ENCODE measurements at places on chromosomes 2 and 18.

DNA sequence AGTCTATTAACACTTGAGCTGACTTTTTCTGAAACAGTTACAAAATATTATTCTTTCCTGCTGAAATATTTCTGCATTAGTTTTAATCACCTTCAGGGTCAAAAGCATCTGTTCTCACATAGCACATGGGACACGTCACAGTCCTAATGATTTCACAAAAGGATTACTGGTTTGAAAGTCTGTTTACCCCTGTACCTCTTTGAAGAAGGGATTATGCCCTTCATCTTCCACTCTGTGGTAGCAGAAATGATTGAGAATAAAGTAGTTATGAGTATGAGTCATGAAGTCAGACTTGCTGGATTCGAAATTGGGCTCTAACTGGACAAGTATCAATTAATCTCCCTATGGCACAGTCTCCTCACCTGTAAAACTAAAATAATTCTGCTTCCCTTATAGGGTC, 121.2 kb downstream of the SATB2 start:
- no peak for DNase-seq

DNA sequence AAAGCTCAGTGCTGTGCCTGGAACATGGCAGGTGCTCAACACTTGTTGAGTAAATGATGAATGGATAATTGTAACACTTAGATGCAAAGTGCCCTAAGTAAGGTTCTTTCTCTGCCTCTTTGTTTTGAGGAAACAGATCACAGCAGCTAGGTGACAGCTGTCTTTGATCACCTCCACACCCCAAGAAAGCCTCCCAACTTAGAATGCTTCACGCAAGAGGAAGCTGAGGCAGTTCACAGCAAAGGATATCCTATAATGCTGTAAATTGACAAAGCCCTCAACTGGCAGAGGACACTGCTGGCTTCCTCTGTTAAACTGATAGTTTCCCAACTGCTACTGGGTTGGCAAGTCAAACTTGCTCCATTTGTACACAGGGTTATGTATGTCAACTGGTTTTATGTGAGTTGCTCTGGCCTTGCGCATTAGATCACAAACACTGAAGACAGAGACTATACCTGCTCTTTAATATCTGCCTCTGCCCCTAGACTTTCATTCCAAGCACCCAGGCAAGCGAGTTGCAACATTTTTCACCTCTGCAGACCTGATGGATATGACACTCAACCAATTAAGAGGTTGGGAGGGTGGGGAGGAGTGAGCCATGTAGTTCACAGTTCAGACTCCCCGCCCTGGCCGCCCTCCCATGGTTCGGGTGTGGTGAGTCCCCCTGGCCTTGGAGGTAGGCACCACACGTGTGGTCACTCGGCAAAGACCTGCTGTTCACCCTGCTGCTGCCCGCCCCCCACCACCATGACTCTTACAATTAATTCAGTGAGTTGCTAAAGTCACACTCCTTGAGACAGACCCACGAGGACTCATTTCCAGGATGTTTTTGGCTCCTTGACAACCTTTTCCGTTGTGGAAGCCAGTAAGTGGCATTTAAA, 4.8 kb upstream of the MALL start:
- no peak for DNase-seq

DNA sequence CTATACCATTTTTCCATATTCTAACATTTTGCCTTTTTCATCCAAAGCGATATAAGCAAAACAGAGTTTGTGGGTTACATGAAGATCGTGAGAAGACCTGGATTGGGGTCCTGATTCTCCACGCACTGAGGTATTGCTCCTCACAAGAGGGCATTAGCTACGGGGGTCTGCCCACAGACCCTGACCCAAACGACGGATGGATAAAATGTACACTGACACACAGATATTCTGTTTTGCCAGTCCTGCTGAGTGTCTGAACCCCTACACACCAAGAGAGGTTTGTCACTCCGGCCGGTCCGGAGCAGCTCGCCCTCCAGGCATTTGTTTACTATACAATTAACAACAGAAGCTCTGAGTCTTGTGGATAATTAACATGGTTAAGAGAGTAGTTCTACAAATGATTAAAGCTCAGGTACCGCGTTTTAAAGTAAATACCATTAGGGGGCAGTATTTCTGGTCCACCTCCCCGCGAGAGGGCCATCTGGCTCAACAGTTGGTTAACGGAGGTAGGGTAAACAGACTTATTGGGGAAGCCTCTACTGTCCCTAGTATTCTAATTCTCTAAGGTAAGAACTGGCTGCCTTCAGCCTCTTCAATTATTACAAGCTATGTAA, 28.4 kb downstream of the SCYGR8 start:
- DNase-seq, result no peak

DNA sequence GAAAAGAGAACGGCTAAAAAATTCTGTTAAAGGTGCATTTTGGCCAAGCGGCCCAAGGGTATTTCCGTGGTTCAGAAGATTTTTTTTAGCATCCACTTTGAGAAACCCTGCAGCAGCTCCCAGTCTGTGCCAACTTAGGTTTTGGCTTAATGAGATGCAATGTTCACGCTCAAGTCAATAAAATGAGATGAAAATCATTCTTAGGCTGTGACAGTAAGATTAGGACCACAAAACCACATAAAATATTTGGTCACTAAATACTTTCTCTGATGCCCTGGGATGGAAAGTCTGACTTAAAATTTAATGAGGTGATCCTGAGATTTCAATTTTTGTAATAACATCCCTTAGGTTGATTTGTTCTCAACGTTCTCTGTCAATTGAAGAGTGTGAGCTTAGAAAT, 74.2 kb upstream of the FHL2 start:
- DNase-seq, result no peak

DNA sequence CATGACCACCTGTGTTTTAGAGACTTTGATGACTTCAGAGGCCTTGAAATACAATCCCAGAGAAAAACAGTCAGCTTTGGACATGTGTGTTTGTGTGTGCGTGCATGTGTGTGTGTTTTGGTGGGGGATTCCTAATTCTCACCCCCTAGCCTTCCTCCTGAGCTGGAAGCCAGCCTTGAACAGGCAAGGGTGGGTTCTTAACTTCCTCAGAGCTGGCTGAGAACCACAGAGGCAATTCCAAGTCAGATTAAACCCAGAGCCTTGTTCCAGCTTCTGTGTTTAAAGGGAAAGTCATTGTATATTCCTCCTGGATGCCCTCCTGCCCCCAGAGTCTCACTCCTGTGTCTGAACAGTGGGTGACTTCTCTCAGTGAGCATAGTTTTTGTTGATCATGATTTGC, 45.2 kb upstream of the MGAT4A start:
- no peak for DNase-seq

DNA sequence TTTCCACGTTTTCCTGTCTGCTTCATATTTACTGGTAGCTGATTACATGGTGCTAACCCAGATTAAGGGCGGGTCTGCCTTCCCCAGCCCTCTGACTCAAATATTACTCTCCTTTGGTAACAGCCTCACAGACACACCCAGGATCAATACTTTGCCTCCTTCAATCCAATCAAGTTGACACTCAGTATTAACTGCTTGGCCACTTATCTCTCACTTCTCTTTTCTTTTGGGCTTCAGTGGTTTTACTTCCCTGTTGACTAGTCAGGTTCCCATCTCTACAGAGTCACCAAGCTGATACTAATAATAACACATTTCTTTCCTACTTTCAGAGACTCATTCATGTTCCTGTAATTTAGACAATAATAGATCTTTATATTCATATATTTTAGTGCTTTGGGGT, 302.2 kb upstream of the MAP2 start:
- DNase-seq, result no peak

DNA sequence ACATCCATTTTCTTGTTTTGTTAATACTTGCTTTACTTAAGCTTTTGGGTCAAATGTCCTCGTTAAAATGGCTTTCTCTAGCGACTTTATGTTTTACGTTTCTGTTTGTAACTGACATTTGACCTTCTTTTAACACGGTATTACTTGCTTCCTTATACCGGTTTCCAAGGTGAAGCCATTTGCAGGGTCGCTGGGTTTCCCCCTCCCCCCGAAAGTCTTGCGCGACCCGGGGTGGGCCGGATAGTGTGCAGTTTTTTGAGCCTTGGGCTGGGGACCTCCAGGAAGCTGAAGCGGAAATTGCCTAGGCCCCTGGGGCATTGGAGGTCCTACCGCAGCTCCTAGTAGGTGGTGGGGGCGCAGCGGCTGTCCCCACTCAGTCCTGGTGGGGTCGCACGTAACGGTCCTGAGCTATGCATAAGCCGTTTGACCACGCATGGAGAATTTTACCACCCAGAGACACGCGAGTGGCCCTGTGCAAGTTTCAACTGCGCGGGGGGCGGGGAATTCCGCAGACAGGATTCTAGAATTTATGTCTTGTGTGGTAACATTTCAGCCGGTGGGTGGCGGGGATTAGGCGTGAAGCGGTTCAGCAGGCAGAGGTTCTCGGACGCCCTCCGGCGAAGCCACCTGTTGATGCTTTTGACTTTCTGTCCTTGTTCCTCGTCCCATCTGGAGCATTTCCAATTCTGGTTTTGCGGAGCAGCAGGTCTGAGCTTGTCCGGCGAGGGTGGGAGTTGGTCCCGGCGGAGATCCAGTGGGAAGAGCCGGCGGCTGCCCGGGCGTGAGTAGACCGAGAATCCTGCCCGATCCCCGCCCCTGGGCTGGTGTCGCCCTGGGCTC, 2.4 kb downstream of the CFLAR start:
- DNase-seq, result peak; percentile 45

GRCh38 chr2:129009555-129010146, 691.0 kb upstream of the HS6ST1 start:
- no peak for DNase-seq

GRCh38 chr2:31318361-31319336, 84.7 kb downstream of the EHD3 start:
- DNase-seq, result no peak

DNA sequence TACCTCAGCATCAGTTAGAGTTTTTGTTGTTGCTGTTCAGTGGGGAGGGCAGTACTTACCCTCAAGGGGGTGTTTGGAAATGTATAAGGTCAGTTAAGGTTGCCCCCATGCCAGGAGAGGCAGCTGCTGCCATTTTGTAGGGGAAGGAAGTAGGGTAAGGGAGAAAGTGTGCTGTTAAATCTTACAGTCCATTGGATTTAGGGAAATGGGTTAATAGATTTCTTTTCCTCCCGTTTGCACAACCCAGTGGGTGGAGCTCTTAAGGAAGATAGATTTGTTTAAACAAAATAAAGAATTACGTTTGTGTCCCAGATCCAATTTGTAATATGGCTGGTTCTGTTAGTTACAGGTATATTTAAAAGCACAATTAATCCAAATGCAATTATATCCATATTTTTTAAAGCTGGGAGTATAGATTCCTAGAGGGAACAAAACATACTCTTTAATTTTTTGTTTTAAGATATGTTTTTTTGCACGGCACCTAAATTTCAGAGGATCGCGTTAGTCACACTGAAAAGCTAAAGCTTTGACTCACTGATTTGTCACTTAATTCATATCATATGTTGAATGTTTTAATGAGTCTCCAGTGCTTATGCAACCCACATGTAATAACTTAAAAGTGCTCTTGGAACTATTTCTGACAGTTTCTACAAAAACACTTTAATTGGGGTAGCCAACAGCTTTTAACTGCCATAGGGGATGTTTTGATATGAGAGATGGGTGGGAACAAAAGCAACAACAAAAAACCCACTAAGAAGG, 9.0 kb upstream of the CWC22 start:
- DNase-seq, result no peak

DNA sequence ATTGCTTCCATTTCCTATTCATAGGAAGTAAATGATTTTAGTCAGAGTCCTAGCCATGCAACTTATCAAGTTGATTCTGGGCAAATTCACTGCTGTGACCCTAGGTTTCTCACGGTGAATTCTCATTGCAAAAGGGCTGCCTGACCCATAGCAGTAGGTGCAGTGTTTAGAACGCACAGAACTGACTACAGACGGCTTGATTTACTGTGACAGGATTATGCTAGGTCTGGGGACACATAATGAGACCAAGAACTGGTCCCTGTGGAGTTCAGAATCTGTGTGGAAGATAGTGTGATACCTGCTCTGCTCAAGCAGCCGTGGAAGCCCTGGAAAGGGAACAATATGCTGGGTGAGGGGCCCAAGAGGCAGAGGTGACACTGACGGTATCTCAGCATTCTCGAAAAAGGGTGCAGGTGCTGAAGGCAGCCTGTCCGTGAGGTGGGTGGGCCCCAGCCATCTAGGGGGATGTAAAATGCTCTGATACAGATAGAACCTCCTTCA, 46.4 kb downstream of the ABCG8 start:
- DNase-seq, result no peak

DNA sequence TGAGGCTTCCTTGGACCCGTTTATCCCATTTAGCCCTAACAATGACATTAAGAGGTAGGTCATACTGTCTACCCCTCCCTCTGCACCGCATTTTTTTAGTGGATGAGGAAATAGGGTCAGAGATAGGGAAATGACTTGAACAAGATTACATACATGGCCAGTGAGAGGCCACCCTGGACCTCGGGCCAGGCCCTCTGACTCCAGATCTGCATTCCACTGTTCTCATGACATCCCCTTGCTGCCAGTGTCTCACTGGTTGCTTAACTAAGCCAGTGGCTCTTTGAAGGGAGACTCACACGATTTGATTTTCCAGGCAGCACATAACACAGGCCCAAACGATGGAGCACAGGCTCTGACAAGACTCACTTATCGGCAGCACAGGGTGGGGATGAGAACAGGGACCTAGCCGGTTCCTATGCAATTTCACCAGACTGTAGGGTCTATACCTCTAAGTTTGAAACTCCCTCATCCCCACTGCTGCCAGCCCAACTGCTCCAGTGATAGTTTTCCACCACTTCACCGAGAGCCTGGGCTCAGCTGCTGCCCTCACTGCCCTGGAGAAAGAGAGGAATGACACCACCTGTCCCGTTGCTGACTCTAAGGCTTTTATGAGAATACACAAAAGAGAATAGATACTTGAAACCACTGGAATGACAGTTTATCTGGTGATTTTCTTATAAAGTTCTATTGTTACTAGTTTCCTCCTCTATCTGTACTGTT, 82.5 kb downstream of the TMEM247 start:
- DNase-seq, result no peak

- no peak for DNase-seq
Measured at GRCh38 chr18:79257480-79257879, 138.2 kb upstream of the NFATC1 start.

DNA sequence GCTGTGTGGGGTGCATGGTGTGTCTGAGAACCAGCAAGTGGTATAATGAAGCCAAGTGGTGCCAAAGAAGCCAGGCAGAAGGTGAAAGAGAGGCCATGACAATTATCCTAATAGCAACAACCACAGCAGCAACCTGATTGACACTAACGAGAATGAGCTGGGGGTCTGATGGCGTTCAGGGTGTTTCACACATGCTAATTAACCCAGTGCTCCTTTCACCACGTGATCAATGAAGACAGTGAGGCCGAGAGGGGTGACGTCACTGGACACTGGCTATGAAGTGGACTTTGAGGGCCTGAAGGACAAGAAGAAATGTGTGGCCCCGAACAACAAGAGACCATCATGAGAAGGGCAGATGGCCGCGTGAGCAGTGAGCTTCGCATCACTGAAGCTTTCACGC, 364.4 kb upstream of the ID2 start:
- no peak for DNase-seq

- no peak for DNase-seq
Measured at GRCh38 chr2:192186806-192187205, 7.9 kb downstream of the TMEFF2 start.

GRCh38 chr2:60554074-60554645, 706 bp upstream of the BCL11A start:
- peak; percentile 80 for DNase-seq

Measured in mesothelial cell of epicardium (in vitro differentiated cells).